Heart left ventricle (tissue), 16 donors: ENCODE measurements at places on chromosomes 1 and 21. TPM values are rescaled to one million over a fixed set of nuclear protein-coding genes. Genes with fewer than 3 reads are reported as not detected.
A peak's percentile ranks its signal among the peaks of the same experiment; 100 is the strongest.

ST3GAL3 gene
- 31.7 TPM for total RNA-seq

NUCKS1 gene
- total RNA-seq: 227 TPM

GRCh38 chr1:23611601-23612327 is 52.5 kb upstream of the ID3 start:
- H3K36me3 ChIP-seq: no peaks in the 10 kb centered on the region
- H3K4me3 ChIP-seq: no peak overlapping the region
- DNase-seq: no peak
- no peaks in the 10 kb centered on the region for H3K27me3 ChIP-seq
- H3K27ac ChIP-seq: no peak overlapping the region

- no peak overlapping the region for H3K4me3 ChIP-seq
- H3K27me3 ChIP-seq: no peaks in the 10 kb centered on the region
- DNase-seq: no peak
- peaks cover 8% of the 10 kb centered on the region for H3K4me1 ChIP-seq
These were observed 8.7 kb downstream of the SELENON start for GRCh38 chr1:25808481-25809244.

- no peaks in the 10 kb centered on the region for H3K27me3 ChIP-seq
- H3K4me1 ChIP-seq: peaks cover 32% of the 10 kb centered on the region
- peak; percentile 70 for DNase-seq
- peak overlapping the region; percentile 76 for H3K4me3 ChIP-seq
- H3K36me3 ChIP-seq: no peaks in the 10 kb centered on the region
These were observed 456 bp downstream of the PTPN14 start for GRCh38 chr1:214550857-214551435.

DNA sequence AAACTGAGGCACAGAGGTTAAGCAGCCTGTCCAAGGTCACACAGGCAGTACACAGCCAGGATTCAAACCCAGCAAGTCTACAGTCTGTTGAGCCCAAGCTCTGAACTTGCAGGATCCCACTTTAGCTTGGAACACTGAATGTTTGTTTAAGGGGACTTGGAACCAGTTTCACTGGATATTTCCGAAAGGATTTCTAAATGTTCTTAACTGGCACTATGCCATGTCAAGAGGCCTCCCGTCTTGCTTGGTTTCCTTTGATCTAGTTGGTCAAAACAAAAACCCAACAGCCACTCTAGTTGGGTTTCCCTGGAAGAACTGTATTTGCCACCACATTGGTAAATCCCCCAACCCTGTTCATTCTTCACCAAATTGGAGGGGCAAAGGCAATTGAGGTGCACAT is 317.6 kb upstream of the KAZN start:
- H3K4me1 ChIP-seq: no peaks in the 10 kb centered on the region
- no peak for DNase-seq
- peaks cover 6% of the 10 kb centered on the region for H3K27me3 ChIP-seq
- H3K4me3 ChIP-seq: no peak overlapping the region
- no peaks in the 10 kb centered on the region for H3K36me3 ChIP-seq

GRCh38 chr1:44239331-44239960 is 26.2 kb downstream of the DMAP1 start:
- H3K4me1 ChIP-seq: peaks cover 31% of the 10 kb centered on the region
- H3K36me3 ChIP-seq: no peaks in the 10 kb centered on the region
- H3K4me3 ChIP-seq: no peak overlapping the region

FYB2 gene
- total RNA-seq: 12.0 TPM

WLS gene
- total RNA-seq: 101 TPM

SLC45A3 gene
- total RNA-seq: 2.6 TPM

DNA sequence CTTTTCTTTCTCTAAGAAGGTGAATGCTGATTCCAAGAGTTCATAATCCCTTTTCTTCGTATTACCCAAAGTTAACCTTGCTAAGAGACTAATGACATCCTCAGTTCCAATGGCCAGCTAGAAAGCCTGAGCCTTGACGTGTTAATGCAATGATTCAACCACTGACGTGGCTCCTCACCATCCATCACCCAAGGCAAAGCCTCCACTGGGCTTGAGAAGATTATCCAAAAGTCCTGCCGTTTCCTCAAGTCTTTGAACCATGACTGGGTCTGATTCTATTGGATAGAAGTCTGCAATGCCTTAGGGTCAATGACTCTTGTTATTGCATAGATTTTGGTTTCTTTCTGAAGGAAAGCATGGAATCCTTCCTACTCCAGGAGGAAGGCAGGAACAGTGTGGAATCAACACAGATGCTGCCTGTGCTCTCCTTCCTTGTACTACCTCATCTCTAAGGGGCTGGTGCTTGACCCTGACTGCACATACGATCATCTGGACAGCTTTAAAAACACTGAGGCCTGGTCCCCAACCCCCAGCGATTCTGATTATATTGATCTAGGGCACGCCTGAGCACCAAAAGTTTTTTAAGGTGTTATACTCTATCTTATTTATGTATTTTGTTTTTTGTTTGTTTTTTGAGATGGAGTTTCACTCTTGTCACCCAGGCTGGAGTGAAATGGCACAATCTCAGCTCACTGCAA is 69.3 kb upstream of the ANGPTL1 start:
- no peak overlapping the region for H3K4me3 ChIP-seq
- H3K27ac ChIP-seq: peak overlapping the region; percentile 82
- H3K27me3 ChIP-seq: no peaks in the 10 kb centered on the region
- H3K36me3 ChIP-seq: no peaks in the 10 kb centered on the region
- peaks cover 51% of the 10 kb centered on the region for H3K4me1 ChIP-seq

PRAMEF4 gene
- total RNA-seq: not detected

GRCh38 chr1:162649583-162649982 is 17.3 kb downstream of the DDR2 start:
- no peaks in the 10 kb centered on the region for H3K4me1 ChIP-seq
- no peak overlapping the region for H3K4me3 ChIP-seq
- no peak overlapping the region for H3K27ac ChIP-seq
- no peaks in the 10 kb centered on the region for H3K27me3 ChIP-seq

DNA sequence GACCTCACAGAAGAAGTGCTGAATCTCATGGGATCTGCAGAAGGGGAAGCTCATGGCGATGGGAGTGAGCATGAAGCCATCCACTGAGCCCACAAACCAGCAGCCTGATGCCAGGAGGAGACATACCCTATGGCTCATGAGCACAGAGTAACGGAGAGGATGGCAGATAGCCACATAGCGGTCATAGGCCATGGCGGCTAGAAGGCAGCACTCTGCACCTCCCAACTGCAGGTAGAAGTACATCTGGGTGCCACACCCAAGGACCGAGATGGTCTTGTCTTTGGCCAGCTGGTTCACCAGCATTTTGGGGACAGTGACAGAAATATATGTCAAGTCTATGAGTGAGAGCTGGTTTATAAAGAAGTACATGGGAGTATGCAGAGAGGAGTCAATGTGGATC is 4.3 kb downstream of the OR2T10 start:
- H3K27ac ChIP-seq: no peak overlapping the region
- H3K4me1 ChIP-seq: no peaks in the 10 kb centered on the region
- no peak for DNase-seq
- no peak overlapping the region for H3K4me3 ChIP-seq
- H3K27me3 ChIP-seq: no peaks in the 10 kb centered on the region
- H3K36me3 ChIP-seq: no peaks in the 10 kb centered on the region

GRCh38 chr1:225428068-225428880 is 436 bp upstream of the LBR start:
- H3K36me3 ChIP-seq: no peaks in the 10 kb centered on the region
- DNase-seq: peak; percentile 94
- H3K4me3 ChIP-seq: peak overlapping the region; percentile 98
- no peaks in the 10 kb centered on the region for H3K27me3 ChIP-seq
- peak overlapping the region; percentile 82 for H3K27ac ChIP-seq

DNA sequence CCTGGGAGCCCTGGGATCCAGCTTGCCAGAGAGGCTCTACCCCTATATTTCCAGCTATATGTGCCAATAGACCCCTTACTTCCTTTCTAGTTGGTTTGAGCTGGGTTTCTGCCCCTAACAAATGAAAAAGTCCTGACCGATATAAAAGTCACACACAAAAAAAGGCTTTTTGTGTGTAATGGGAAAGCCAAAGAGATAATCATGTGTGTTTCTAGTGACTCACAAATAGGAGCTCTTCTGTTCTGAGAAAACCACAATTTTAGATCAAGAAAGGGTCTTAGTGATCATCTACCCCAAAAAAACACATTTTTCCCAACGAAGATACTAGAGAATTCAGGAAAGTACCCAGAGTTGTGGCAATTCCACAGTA is 23.0 kb upstream of the PLEKHA6 start:
- DNase-seq: no peak
- no peaks in the 10 kb centered on the region for H3K36me3 ChIP-seq
- no peak overlapping the region for H3K27ac ChIP-seq
- H3K27me3 ChIP-seq: no peaks in the 10 kb centered on the region
- H3K4me3 ChIP-seq: peak overlapping the region; percentile 16
- H3K4me1 ChIP-seq: peaks cover 10% of the 10 kb centered on the region

CENPF gene
- total RNA-seq: 1.3 TPM

- H3K4me1 ChIP-seq: peaks cover 22% of the 10 kb centered on the region
- no peak overlapping the region for H3K4me3 ChIP-seq
- H3K36me3 ChIP-seq: peaks cover 13% of the 10 kb centered on the region
- no peak for DNase-seq
These were observed 68.7 kb downstream of the ARID4B start for GRCh38 chr1:235259133-235259778.

PLA2G2F gene
- not detected for total RNA-seq

PDE9A gene
- total RNA-seq: 3.4 TPM

GUCA2A gene
- not detected for total RNA-seq

RRAGC gene
- total RNA-seq: 21.1 TPM

DNA sequence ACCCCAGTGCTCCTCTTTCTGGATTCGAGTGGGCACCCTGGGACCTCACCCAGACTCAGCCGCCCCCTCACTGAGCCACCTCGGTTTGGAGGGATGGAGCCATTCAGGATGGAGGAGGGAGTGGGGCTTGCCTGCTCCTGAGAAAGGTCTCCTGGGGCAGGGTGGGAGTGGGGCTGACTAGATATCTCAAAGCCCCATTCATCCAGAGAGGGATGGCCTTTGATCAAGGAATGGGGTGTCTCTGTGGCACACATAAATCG is 10.1 kb upstream of the SPSB1 start:
- H3K27ac ChIP-seq: no peak overlapping the region
- no peaks in the 10 kb centered on the region for H3K27me3 ChIP-seq
- H3K4me1 ChIP-seq: no peaks in the 10 kb centered on the region
- DNase-seq: no peak
- H3K36me3 ChIP-seq: no peaks in the 10 kb centered on the region
- H3K4me3 ChIP-seq: no peak overlapping the region

SEC16B gene
- total RNA-seq: 2.3 TPM

CHD5 gene
- total RNA-seq: 0.22 TPM

DNA sequence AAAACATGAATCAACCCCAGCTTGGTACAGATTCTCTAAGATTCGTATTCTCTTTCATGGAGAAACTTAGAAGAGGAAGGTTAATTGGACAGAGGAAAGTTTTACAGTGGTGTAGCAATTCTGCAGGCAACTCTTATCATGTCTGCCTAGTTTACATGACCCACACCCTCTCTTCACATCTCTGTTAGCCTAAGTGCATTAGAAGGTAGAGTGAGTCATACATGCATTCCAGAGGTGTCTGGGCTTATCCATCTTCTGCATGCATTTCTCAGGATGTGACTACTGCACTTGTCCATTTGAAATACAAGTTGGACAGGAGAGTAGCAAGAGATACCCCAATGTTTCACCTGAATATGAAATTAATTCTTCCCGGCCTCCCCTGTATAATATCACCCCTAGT is 578.4 kb upstream of the NCAM2 start:
- no peak overlapping the region for H3K4me3 ChIP-seq
- no peaks in the 10 kb centered on the region for H3K4me1 ChIP-seq
- no peak overlapping the region for H3K27ac ChIP-seq
- H3K27me3 ChIP-seq: no peaks in the 10 kb centered on the region

DNA sequence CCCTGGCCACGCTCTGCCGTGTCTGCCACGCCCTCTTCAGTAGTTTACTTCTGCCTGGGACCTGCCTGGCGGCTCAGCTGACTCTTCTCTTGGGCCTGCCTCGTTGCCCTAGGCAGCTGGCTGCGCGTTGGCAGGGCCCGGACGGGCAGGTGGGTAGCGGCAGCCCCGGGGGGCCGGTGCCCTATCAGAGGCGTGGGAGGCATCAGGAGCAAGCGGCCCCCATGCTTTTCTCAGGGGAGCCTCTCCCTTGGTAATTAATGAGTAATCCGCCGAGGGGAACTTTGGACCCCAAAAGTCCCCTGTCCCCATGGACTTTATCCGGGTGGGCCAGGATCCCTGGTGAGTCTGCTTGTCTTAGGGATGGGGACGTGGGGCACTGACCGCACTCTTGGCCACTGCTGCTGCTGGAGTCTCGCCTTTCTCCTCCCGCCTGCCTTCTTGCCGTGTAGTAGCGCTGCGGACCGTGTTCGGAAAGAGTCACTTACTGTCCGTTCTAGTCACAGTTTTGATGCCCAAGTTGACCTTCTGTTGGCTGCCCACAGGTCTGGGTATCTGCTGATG is 22.7 kb downstream of the SKI start:
- peaks cover 83% of the 10 kb centered on the region for H3K4me1 ChIP-seq
- H3K27ac ChIP-seq: no peak overlapping the region
- DNase-seq: no peak
- H3K36me3 ChIP-seq: no peaks in the 10 kb centered on the region
- no peaks in the 10 kb centered on the region for H3K27me3 ChIP-seq
- no peak overlapping the region for H3K4me3 ChIP-seq

GRCh38 chr1:51833700-51834099 is 44.8 kb downstream of the NRDC start:
- no peaks in the 10 kb centered on the region for H3K27me3 ChIP-seq
- H3K36me3 ChIP-seq: peaks cover 3% of the 10 kb centered on the region
- no peak overlapping the region for H3K4me3 ChIP-seq
- no peak overlapping the region for H3K27ac ChIP-seq

HLX gene
- 5.6 TPM for total RNA-seq

LCA5L gene
- 1.5 TPM for total RNA-seq

SPRR2A gene
- total RNA-seq: not detected

- H3K4me3 ChIP-seq: no peak overlapping the region
- H3K27ac ChIP-seq: no peak overlapping the region
- no peaks in the 10 kb centered on the region for H3K4me1 ChIP-seq
These were observed 1.5 kb downstream of the AADACL3 start for GRCh38 chr1:12717301-12717838.

- H3K36me3 ChIP-seq: no peaks in the 10 kb centered on the region
- no peaks in the 10 kb centered on the region for H3K4me1 ChIP-seq
- no peaks in the 10 kb centered on the region for H3K27me3 ChIP-seq
- no peak for DNase-seq
These were observed 54.2 kb upstream of the SPATA6 start for GRCh38 chr1:48526008-48526710.

DNA sequence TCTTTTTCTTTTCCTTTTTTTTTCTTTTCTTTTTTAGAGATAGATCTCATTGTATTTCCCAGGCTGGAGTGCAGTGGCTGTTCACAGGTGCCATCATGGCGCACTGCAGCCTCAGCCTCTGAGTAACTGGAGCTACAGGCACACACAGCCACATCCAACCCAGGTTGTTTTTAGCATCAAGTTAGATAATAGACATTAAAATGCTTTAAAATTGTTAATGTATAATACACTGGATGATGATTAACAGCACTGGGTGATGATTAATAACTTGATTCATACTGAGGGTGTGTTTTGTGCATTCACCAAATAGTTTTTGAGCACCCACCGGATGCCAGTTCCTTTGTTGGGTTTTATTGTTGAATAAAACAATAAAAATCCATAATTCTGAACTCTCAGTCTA is 75.2 kb downstream of the BEND5 start:
- H3K27me3 ChIP-seq: peaks cover 26% of the 10 kb centered on the region
- no peak overlapping the region for H3K27ac ChIP-seq
- H3K4me1 ChIP-seq: no peaks in the 10 kb centered on the region
- no peak for DNase-seq
